ENCODE measurements at places on chromosomes 3 and 15.
A peak's percentile ranks its signal among the peaks of the same experiment; 100 is the strongest.

- peaks cover 8% of the 10 kb centered on the region for H3K4me1 ChIP-seq
- H3K27me3 ChIP-seq, result no peaks in the 10 kb centered on the region
- no peak overlapping the region for H3K27ac ChIP-seq
- H3K4me3 ChIP-seq, result no peak overlapping the region
Observed at GRCh38 chr15:86663304-86663703, 583.6 kb downstream of the AGBL1 start.

DNA sequence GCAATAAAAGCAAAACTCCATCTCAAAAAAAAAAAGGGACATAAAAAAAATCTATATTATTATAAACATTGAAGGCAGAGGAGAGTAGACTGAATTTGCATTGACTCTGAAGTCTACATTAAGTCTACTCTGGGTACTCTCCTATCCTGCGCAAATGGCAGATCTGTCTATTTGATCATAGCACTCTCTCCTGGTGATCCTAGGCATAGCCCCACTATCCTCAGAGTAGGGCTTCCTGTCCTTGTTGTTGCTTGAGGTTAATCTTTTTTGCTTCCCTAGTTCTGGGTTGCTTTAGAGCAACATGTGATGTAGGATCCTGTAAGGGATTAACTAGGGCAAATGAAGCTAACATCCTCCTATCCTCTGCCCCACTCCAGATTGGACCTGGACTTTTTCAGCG lies 82.1 kb upstream of the LRRFIP2 start:
- H3K27ac ChIP-seq, result no peak overlapping the region
- H3K27me3 ChIP-seq, result no peaks in the 10 kb centered on the region
- H3K4me3 ChIP-seq, result no peak overlapping the region
- H3K36me3 ChIP-seq, result peaks cover 45% of the 10 kb centered on the region

DNA sequence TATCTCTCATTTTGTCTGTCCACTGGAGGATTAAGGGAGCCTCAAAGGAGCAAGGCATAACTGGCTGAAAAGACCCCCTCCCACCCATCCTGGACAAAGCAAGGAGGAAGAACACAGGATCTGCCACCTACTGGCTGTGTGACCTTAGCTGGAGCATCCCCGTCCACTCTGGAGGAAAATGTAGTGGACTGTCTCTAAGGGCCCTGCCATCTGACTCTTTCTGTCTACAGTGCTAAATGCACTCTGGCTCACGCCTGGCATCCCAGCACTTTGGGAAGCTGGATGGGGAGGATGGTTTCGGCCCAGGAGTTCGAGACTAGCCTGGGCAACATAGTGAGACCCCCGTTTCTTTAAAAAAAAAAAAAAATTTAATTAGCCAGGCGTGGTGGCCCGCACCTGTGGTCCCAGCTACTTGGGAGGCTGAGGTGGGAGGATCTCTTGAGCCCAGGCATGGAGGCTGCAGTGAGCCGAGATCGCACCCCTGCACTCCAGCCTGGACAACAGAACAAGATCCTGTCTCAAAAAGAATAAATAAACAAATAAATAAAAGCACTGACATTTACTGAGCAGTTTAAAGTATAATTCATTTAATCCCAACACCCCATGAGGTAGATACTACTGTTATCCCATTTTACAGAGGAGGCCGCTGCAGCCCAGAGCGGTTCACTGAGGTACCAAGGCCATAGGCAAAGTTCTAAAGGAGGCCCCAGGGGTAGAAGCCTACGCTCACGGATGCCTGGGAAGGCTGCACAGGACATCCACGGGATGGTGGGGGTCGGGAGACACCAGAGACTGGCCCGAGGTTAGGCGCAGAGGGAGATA lies 1.1 kb downstream of the TBC1D2B start:
- H3K36me3 ChIP-seq, result peaks cover 22% of the 10 kb centered on the region
- no peaks in the 10 kb centered on the region for H3K27me3 ChIP-seq
- H3K4me3 ChIP-seq, result peak overlapping the region; percentile 97
- H3K4me1 ChIP-seq, result peaks cover 41% of the 10 kb centered on the region
- H3K27ac ChIP-seq, result peak overlapping the region; percentile 89

- H3K36me3 ChIP-seq, result peaks cover 5% of the 10 kb centered on the region
- H3K27ac ChIP-seq, result peak overlapping the region; percentile 85
- no peak for DNase-seq
- H3K4me3 ChIP-seq, result peak overlapping the region; percentile 59
Observed at GRCh38 chr15:65818927-65819562, 27.0 kb upstream of the DENND4A start.

DNA sequence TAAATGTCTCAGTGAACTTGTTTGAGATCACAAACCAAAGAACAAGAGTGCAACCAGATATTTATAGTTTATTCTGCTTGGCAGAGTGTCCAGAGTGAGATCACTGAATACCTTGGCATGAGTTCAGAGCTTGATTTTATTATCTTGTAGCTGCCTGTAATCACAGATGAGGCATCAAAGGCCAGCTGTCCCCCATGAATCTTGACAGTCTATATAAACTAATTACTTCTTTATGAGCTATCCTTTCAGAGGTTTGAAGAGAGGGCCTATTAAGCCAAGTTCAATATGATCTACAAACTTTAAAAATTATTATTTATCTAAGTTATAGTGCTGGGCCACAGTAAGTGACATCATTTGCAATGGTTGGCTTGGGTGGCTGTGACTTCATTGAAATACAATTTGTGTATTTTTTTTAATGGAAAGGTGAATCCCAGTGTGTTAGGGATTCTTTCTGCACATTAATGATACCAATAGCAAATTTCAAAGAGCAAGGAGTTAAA lies 251.5 kb downstream of the CLSTN2 start:
- H3K27ac ChIP-seq, result no peak overlapping the region
- no peak for DNase-seq
- no peaks in the 10 kb centered on the region for H3K36me3 ChIP-seq
- no peak overlapping the region for H3K4me3 ChIP-seq
- H3K27me3 ChIP-seq, result no peaks in the 10 kb centered on the region
- H3K4me1 ChIP-seq, result no peaks in the 10 kb centered on the region

DNA sequence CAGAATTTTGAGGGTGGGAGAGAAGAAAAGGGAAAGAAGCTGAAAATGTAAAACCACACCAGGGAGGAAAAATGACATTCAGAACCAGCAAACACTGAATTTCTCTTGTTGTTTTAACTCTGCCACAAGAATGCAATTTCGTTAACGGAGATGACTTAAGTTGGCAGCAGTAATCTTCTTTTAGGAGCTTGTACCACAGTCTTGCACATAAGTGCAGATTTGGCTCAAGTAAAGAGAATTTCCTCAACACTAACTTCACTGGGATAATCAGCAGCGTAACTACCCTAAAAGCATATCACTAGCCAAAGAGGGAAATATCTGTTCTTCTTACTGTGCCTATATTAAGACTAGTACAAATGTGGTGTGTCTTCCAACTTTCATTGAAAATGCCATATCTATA lies 15.5 kb downstream of the GREM1 start:
- H3K4me1 ChIP-seq, result no peaks in the 10 kb centered on the region
- H3K4me3 ChIP-seq, result no peak overlapping the region
- H3K27me3 ChIP-seq, result peaks cover 46% of the 10 kb centered on the region

GRCh38 chr3:184008161-184008560 lies 9.5 kb downstream of the ABCC5 start:
- peaks cover 8% of the 10 kb centered on the region for H3K4me1 ChIP-seq
- DNase-seq, result no peak
- H3K27ac ChIP-seq, result no peak overlapping the region
- peaks cover 16% of the 10 kb centered on the region for H3K36me3 ChIP-seq
- no peaks in the 10 kb centered on the region for H3K27me3 ChIP-seq

DNA sequence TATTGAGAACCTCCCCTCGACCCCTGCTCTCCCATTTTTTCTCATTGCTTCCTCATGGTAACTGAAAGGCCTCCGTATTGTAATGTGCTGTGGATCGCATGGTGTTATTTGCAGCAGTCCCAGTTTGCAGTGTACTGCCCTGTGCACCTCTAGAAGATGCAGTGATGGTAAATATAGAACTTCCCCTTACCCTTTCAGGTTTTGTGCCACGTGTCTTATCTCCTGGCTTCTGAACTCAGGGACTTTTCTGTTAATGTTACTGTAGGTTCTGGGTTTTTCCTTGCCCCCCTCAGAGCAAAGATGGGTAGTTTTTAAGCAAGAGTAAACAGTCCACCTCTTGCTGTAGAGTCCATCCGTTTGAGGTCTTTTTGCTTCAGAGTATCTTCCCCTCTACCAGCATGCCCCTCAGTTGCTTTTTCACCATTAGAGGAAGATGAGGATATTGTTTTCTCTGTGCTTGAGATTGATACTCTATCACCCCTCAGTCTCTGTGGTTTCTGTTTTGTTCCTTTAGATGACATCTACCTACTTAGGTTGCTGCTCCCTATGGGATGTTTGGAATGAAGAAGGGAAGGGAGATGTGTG lies 22.4 kb downstream of the CHD2 start:
- H3K4me1 ChIP-seq, result peaks cover 74% of the 10 kb centered on the region
- no peak for DNase-seq
- H3K27me3 ChIP-seq, result no peaks in the 10 kb centered on the region
- peak overlapping the region; percentile 86 for H3K27ac ChIP-seq
- peak overlapping the region; percentile 40 for H3K4me3 ChIP-seq

- no peak for DNase-seq
- no peak overlapping the region for H3K27ac ChIP-seq
- H3K36me3 ChIP-seq, result no peaks in the 10 kb centered on the region
- no peak overlapping the region for H3K4me3 ChIP-seq
- no peaks in the 10 kb centered on the region for H3K4me1 ChIP-seq
- H3K27me3 ChIP-seq, result no peaks in the 10 kb centered on the region
Observed at GRCh38 chr3:129365296-129366136, 62.9 kb downstream of the EFCAB12 start.

DNA sequence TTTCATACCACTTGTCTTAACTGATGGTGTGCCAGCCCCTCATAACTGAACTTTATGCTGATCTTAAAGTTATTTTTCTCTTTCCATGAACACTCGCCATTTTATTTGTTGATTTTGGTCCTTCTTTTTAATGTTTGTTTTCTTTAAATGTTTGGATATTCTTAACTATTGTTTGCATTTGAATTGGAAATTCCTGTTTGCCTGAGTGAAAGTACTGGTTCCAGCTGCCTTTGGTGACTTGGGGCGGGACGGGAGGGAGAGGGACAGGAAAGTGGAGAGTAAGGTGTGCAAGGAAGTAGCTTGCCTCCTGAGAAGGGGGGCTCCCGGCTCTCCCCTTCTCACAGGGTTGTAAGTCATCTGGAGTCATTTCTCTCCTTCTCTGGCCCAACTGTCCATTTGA lies 287.1 kb upstream of the PPP2R3A start:
- H3K36me3 ChIP-seq, result no peaks in the 10 kb centered on the region
- DNase-seq, result no peak
- no peaks in the 10 kb centered on the region for H3K27me3 ChIP-seq
- no peak overlapping the region for H3K4me3 ChIP-seq
- no peak overlapping the region for H3K27ac ChIP-seq

DNA sequence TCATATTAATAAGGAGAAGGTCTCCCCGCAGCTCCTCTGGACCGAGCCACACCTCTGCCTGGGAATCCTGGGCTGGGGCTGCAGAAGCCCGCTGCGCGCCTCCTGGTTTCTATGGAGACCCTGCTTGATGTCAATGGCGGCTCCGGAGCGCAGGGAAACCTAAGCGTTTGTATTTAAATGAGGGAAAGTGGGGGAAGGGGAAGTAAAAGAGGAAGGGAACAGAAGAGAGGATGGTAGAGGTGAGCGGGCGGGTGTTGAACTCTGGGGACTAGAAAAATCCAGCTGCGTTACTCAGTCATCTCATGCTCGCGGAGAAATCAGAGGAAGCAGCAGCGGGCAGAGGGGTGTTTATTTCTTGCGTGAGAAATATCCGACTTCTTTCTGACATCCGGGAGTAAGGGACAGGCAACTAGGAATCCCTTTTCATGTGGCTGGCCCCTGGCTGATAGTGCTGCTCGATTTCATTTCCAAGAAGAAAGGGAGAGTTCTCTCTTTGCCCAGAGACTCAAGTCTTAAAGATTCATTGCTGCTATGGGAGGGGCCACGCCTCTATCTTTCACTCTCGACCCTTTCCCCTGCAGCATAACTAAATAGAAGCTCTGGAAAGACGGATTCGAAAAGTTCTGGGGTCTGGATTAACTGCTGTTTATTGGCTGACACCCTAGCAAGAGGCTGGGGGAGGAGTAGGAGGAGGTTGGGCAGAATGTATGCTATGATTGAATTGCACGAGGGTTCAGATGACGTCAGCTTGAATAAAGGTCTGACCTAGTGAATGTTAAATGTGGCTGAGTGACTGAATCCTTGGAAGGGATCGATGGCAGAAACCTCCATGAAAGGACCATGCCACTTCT lies 110.5 kb upstream of the GAP43 start:
- no peaks in the 10 kb centered on the region for H3K36me3 ChIP-seq
- no peak for DNase-seq
- H3K27ac ChIP-seq, result no peak overlapping the region
- peaks cover 14% of the 10 kb centered on the region for H3K4me1 ChIP-seq
- peaks cover 47% of the 10 kb centered on the region for H3K27me3 ChIP-seq
- peak overlapping the region; percentile 76 for H3K4me3 ChIP-seq

GRCh38 chr3:41224120-41224806 lies 25.0 kb downstream of the CTNNB1 start:
- peaks cover 24% of the 10 kb centered on the region for H3K4me1 ChIP-seq
- DNase-seq, result no peak
- H3K27me3 ChIP-seq, result no peaks in the 10 kb centered on the region
- no peak overlapping the region for H3K27ac ChIP-seq
- no peak overlapping the region for H3K4me3 ChIP-seq
- H3K36me3 ChIP-seq, result peaks cover 72% of the 10 kb centered on the region

GRCh38 chr3:107431246-107432012 lies 54.2 kb downstream of the CCDC54 start:
- peak; percentile 23 for DNase-seq
- peak overlapping the region; percentile 84 for H3K4me3 ChIP-seq
- H3K27me3 ChIP-seq, result peaks cover 48% of the 10 kb centered on the region
- H3K36me3 ChIP-seq, result no peaks in the 10 kb centered on the region
- H3K27ac ChIP-seq, result peak overlapping the region; percentile 77

DNA sequence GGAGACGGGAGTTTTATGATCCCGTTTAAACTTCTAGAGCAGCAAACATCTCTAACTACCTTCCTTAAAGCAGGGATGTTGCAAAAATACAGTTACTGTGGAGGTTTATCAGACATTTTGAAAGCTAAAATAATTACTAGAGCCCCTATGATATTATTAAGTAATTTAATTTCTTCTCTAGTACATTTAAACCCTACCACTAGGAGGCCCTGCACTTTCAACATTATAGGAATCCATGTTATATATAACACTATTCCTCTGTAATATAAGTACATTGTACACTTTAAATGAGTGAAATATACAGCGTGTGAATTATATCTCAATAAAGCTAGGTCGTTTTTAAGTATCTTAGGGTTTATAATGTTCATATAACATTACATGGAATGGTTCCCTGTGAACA lies 11.5 kb downstream of the SETMAR start:
- H3K27ac ChIP-seq, result no peak overlapping the region
- no peaks in the 10 kb centered on the region for H3K27me3 ChIP-seq
- peaks cover 4% of the 10 kb centered on the region for H3K4me1 ChIP-seq
- peaks cover 27% of the 10 kb centered on the region for H3K36me3 ChIP-seq
- no peak for DNase-seq

GRCh38 chr3:12675115-12675810 lies 11.3 kb upstream of the RAF1 start:
- peaks cover 4% of the 10 kb centered on the region for H3K27me3 ChIP-seq
- H3K4me1 ChIP-seq, result no peaks in the 10 kb centered on the region
- no peaks in the 10 kb centered on the region for H3K36me3 ChIP-seq
- no peak for DNase-seq
